ENCODE measurements at places on chromosomes 3 and 15.
A peak's percentile ranks its signal among the peaks of the same experiment; 100 is the strongest.

- peak; percentile 54 for DNase-seq
These were observed 112.5 kb downstream of the ADAMTS9 start for GRCh38 chr3:64575211-64575844.

GRCh38 chr3:117681619-117682018, 972.0 kb downstream of the TUSC7 start:
- DNase-seq = no peak

- no peak for DNase-seq
These were observed 8.3 kb downstream of the SLC9A9 start for GRCh38 chr3:143839980-143840379.

GRCh38 chr15:60095711-60096110, 91.6 kb downstream of the FOXB1 start:
- DNase-seq = no peak

GRCh38 chr3:136916223-136916622, 41.6 kb upstream of the IL20RB start:
- DNase-seq = no peak

DNA sequence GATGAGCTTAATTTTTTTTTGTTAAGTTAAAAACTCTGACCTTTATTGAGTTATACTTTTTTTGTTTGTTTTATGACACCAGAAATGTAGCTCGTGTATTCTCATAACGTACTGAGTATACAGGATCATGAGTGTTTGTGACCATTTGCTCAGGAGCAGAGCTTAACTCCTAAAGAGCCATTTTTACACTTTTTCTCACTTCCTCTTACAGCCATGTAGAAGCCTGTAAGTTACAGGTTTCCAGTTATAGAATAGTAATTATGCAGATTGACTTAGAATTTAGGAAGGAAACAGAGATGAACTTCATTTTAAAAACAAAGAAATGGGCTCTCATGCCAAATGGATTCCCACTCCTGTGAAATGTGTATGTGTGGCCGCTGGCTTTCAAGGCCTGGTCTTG, 151.7 kb downstream of the MCTP2 start:
- DNase-seq = no peak

DNA sequence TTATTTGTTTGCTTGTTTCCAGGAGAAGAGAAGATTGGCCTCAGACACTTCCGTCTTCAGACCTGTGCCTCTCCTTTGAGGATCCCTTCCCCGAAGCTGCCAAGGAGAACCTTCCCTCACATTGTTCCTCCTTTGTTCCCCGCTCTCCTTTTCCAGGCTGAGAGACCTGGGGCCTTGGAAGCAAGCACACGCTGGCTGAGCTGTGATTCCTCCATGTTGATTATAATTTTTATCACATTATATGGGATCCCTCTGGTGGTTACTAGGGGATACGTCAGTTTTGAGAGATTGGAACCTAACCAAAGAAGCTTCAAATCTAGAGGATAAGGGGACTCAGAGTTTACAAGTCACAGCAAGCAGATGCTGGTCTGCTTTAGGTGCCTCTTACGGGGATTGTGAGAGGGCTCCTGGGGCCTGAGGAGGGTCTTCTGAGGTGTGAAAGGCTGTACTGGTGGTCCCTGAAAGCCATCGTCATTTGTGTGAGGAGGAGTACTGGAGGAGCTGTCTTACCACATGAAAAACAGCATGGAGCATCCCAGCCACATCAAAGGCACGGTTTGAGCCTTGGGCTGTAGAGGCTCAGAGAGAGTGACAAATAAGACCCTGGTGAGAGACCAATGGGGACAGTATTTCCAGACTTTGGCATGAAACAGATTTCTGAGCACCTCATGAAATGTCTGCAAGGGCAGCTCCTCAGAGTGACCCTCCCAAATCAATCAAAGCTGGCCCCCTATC, 760.1 kb upstream of the CFAP20DC start:
- peak; percentile 39 for DNase-seq

DNA sequence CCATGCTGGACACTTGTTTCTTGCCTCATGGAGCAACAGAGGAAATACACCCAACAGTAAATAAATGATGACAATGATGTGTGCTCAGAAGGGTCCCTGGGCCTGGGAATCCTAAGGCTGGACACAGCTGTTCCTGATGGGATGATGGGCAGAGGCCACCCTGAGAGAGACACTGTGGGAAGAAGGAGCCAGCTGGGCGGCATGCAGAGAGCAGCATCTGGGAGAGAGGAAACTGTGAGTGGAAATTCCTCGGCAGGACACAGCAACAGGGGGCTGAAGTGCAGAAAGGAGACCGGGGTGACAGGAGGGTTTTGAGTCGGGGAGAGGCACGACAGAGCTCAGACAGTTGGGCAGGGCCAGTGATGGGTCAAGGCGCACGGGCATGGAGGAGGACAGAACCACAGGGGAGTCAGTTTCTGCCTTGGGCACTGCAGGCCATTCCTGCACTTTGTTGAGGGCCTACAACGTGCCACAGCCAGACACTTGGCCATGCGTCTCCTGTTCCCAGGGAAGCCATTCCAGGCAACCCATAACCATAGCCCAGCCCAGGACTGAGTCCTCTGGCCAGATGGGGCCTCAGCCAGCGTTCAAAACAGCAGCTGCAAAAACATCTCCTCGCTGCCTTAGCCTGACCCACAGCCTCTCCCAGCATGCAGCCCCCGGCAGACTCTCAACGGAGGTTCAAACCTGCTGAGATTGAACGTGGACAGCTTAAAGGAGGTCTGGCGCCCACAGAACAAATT, 36.7 kb upstream of the SLC6A1 start:
- DNase-seq = no peak

GRCh38 chr15:88118035-88118434, 138.5 kb downstream of the NTRK3 start:
- no peak for DNase-seq

DNA sequence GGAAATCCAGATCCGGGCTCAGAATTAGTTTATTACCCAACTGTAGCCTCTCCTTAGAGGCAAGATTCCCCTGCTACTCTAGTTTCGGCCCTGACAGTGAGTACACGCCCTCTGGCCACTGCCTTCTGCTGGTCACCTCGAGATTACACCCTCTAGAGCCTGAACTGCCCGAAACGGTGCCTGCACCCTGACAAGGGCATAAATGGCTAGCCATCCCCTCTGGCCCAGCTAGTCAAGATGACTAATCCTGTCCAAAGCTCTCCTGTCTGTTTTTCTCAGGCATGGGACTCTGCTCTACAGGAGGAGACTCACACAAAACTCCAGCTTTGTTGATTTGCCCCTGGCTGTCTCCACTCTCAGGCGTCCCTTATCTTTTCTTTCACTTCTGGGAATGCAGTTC, 150.5 kb upstream of the UBE2E2 start:
- DNase-seq = no peak

DNA sequence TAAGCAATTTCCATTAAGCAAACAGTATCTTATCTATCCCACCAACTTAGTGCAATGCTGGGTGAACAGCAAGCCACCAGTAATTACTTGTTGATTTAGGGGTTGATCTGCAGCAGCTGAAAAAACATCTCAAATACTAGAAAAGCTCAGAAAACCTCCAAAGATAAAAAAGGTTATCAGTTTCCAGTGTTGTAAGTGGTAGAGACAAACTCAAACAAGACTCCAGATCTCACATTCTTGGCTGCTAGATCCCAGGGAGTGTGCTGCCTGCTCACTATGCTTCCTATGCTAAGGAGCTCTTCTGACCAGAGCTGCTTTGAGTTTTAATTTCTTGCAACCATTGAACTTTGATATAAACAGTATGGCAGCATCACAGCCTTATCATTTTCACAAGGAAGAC, 11.3 kb downstream of the B3GALNT1 start:
- DNase-seq = no peak

GRCh38 chr15:47737477-47737876, 20.2 kb downstream of the SEMA6D start:
- no peak for DNase-seq
